Thoracic aorta (tissue), 2 donors: ENCODE measurements at places on chromosomes 2 and 18. TPM values are rescaled to one million over a fixed set of nuclear protein-coding genes. Genes with fewer than 3 reads are reported as not detected.

DNA sequence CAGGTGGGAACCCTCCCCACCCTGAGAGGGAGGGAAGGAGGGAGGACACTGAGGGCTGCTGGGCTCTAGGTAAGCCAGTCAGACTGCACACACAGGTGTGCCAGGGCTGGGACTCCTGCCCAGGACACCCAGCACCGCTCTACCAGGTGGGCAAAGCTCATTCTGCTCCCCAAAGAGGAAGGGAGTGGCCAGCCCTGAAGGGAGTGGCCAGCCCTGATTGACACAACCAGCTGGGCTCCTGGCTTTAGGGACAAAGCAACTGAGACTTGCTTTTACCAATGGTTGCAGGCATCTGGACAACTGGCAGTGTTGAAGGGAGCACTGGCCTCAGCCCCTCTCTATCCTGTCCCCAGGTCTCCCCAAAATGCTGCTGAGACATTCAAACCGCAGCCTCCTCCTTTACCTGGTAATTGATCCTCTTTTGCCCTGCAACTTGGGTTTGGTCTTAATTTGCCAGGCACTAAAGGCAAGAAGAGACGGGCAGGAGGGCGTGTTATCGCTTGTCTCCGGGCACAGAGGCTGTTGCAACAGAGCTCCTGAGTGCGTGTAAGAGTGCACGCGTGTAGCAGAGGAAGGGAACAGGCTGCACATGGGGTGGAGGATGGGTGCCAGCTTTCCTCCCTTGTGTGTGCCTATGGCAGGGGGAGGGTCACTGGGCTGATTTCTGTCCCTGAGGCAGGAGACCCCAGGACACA is 14.5 kb upstream of the FOSL2 start:
- no peaks in the 10 kb centered on the region for H3K27me3 ChIP-seq
- H3K4me1 ChIP-seq = no peaks in the 10 kb centered on the region
- no peak overlapping the region for H3K4me3 ChIP-seq
- no peaks in the 10 kb centered on the region for H3K36me3 ChIP-seq

DNA sequence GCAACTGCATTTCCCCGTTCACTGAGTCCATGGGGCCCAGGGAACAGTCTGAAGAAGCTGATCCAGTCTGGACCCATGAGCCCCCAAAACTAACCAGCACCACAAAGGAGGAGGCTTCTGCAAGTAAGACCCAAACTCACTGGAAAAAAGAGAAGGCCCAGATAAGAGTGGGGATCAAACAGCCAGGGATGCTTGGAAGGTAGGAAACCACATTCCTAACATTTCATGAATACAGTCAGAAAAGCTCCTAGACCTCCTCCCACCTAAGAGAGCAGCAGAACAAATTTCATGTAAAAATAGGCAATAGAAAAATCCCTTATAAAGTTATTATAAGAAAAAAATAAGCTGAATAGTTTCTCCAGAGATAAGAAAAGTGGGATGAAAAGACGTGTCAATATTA is 30.3 kb downstream of the TUBB6 start:
- no peak for DNase-seq

DNA sequence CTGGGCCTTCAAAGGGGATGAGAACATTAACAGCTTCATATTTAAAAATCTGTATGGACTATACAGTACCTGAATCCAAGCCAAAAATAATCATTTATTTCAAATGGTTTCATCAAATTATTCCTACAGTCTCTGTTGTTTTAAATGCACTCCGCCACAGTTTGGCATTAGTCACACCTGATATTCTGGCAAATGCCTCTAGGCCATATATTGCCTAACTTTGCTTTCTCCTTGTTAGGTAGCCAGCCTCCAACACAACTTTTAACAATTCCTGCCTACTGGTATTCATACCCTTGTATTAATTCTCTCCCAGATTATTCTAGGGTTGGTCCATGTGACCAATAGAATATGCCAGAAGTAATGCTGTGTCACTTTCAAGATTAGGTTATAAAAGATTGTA is 146.6 kb upstream of the FANCL start:
- no peak overlapping the region for H3K4me3 ChIP-seq
- no peaks in the 10 kb centered on the region for H3K36me3 ChIP-seq
- no peak for DNase-seq
- H3K4me1 ChIP-seq = no peaks in the 10 kb centered on the region
- H3K27me3 ChIP-seq = no peaks in the 10 kb centered on the region
- no peak overlapping the region for H3K27ac ChIP-seq

- no peak for DNase-seq
- no peak overlapping the region for H3K4me3 ChIP-seq
- H3K27ac ChIP-seq = no peak overlapping the region
- H3K36me3 ChIP-seq = no peaks in the 10 kb centered on the region
- no peaks in the 10 kb centered on the region for H3K27me3 ChIP-seq
Observed at GRCh38 chr2:16525265-16525887, 140.3 kb downstream of the CYRIA start.

Gene PLEK
- total RNA-seq = 20.7 TPM

Gene ALPG
- total RNA-seq = not detected
